GM13977 (cell line): ENCODE measurements at places on chromosomes 7 and 10.

DNA sequence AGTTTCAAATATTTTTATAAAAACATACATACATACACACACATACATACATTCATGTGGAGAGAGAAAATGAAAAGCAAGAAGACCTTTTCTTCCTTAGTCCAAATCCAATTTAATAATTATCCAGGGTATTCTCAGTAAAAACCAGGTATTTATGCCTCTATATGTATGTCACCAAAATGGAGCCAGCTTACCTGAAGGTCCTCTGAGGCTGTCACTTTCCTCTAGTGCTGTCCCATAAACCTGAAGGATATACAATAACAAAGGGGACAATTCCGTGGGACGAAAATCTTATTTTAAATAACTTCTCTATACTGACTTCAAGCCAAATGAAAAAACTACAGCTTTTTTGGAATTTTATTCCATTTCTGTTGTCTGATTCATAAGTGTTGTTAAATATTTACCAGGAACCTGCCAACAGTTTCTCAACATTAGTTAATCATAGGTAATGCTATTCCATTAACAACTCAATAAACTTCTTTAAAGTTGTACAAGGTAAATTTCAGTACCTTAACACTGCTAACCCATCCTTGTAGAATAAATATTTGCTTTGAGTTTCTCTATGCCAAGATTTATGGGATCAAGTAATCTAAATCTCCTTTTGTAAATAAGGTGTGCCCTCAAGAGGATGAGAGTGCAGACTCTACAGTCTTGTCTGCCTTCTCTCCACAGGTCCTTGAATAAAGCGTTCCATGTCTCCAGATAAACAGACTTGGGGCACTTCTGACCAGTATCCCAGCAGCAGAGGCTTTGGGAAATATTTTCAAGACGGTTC lies 260.3 kb downstream of the AHR start:
- no peak for DNase-seq

DNA sequence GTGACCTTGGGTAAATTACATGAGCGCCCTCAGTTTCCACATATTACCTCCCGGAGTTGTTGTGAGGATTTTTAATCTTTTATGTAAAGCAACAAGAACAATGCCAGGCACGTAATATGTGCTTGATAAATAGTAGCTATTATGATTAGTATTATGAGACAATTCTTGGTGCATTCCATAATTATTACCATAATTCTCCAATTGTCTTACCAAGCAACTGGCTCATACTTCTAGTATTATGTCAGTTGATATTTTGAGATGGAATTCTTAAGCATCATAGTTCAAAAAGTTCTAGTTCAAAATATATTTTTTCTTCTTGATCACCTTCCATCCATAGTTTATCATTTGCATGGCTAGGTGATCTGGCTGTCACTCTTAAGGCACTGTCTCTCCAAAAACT lies 259.0 kb downstream of the BBS9 start:
- DNase-seq = no peak

DNA sequence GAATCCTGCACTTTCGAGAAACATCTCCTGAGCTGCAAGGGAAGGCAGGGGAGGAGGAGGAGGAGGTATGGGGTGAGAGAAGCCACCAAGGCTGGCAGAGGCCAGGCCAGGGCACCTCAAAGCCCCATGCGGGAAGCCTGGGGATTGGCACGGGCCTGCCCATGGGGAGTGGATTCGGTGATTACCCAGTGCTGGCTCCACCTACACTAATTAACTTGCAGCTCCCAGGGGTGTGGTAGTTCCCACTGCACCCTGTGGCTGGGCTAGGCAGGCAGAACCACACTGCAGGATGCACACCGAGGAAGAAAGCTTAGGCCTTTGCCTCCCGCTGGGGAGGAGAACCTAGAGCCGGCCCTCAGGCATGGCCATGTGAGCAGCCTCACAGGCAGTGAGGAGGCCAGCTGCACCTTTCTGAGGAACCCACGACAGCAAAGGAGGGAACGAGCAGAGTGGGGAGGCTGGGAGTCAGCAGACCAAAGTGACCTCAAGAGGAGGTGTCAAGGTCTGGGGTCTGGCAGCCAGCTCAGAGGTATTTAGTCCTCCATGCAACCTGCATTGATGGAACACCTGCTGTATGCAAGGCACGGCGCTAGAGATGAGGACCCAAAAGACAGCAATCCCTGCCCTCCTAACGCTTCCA lies 27.2 kb downstream of the GRID1 start:
- DNase-seq = no peak

DNA sequence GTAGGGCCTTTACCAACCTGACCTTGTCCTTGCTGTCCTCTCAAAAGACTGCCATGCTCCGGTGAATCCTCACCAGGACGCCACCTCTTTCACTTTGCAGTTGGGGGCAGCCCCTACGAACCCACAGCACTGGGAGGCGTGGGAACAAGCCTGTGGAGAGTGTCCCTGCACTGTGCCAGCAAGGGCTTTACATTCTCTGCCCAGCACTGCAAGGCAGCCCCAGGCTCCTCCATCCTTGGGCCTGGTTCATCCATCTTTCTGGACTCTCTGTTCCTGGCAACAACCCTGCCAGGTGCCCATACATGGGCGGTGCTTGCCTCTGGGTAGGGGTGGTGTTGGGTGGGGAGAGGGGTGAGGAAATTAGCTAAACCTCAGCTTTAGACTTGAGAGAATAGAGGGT lies 1.4 kb downstream of the CHAT start:
- no peak for DNase-seq

DNA sequence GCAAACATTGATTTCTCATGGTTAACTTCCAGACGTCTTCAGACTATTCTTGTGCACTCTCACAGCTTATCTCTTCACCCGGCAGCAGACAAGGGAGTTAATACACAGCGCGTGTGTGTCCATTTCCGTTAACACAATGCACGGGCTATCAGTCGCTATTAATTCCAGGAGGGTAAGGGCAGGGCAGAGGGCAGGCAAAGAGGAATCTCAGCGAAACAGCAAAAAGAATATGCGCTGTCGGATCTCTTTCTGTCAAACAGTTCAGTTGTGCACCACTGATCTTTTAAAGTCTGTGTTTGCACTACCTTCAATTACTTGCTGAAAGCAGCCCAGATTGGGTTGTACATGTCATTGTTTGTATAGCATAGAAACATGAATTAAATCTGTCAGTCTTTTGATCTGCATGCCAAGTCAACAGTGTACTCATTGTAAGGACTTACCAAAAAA lies 41.1 kb upstream of the CABCOCO1 start:
- DNase-seq = no peak

DNA sequence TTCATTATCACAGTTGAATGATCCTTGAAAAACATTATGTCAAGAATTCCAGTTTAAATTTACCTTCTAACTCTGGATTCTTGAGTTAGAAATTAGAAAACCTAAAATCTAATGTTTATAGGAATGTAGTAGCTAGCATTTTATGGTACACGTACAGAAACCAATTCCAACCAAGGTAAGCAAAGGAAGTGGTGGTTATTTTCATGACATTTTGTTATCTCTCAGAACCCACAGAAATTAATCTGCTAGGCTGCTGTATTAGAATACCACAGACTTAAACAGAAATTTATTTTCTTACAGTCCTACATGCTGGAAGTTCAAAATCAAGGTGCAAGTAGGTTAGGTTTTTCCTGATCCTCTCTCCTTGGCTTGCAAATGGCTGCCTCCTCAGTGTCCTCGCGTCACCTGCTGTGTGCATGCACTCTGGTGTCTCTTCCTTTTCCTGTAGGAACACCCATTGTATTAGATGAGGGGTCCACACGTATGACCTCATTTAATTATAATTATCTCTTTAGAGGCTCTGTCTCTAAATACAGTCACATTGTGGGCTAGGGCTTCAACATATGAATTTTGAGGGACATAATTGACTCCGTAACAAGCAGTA lies 8.5 kb upstream of the CSTF2T start:
- DNase-seq = no peak

DNA sequence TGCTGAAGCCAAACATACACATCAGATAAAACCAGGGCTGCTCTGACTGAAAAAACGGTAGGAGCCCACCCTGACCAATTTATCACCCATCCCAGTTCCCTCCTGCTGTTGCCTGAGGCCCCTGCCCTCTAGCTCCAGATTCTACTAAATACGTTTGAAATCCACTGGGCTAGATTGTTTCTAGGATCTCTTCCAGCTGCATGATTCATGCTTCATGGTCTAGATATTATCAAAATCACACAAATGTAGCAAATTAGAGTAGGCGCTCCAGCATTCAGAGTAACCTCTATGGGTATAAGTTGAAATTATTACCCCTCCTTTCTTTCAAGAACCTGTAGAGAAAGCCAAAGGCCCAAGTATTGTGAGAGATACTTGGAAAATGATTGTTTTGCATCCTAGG lies 151.2 kb upstream of the FAM13C start:
- DNase-seq = no peak

DNA sequence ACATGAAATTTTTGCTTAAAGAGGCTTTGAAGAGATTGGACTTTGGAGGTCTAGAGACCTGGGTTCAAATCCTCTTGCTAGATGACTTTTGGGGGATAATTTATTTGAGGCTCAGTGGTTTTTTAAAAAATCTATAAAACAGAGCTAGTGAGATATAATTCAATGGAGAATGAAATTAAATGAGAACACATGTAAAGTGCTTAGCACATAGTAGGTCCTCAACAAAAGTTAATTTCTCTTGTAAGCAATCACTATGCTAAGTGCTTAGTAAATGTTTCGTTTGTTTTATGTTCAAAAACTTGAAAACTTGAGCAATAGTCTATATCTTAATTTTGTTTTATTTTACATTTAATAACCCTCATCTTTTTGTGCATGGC lies 64.8 kb downstream of the LRMDA start:
- no peak for DNase-seq

DNA sequence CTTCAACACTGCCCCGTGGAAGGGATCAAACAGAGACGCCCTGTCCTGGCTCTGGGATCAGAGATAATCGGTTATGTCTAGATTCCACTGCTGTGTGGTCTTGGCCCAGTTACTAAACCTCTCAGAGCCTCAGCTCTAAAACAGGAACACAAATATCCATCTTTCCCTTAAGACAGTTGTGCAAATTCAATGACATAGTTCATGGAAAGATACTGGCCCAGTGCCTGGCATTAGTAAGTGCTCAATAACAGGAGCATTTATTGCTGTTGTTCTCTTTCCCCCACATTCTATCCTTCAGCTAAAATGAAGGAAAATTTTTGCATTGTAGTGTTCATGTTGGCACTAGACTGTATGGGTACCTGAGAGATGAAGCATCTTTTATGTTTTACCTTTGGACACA lies 58.6 kb downstream of the TACC2 start:
- DNase-seq = no peak

DNA sequence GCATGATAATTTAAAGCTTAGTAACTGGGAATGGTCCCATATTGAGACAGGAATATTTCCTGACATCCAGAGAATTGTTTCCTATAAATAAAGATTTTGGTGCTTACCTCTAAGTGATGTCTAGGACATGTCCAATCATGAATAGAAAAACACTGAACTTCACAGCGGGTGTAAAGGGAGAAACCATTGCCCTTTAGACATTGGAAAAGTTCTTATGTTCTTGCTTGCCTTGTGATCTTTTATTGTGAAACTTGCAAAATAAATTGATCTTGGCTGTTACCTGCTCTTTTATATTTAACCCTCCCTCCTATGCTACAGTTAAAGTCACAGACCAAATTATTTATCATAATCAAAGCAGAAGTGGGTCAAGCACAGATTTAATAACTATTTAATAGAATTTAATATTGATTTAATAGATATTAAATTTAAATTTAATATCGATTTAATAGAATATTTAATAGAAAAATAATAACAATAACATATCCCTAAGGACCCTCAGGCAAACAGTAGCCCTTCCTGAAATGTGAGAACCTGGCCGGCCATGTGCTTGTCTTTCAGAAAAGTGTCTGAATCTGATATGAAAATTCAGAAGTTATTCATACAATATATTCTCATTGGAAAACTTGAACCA lies 47.0 kb upstream of the AKR1C1 start:
- DNase-seq = no peak
